HepG2 (cell line): ENCODE measurements at places on chromosomes 13 and 19. TPM values are rescaled to one million over a fixed set of nuclear protein-coding genes. Genes with fewer than 3 reads are reported as not detected.
A peak's percentile ranks its signal among the peaks of the same experiment; 100 is the strongest.

DNA sequence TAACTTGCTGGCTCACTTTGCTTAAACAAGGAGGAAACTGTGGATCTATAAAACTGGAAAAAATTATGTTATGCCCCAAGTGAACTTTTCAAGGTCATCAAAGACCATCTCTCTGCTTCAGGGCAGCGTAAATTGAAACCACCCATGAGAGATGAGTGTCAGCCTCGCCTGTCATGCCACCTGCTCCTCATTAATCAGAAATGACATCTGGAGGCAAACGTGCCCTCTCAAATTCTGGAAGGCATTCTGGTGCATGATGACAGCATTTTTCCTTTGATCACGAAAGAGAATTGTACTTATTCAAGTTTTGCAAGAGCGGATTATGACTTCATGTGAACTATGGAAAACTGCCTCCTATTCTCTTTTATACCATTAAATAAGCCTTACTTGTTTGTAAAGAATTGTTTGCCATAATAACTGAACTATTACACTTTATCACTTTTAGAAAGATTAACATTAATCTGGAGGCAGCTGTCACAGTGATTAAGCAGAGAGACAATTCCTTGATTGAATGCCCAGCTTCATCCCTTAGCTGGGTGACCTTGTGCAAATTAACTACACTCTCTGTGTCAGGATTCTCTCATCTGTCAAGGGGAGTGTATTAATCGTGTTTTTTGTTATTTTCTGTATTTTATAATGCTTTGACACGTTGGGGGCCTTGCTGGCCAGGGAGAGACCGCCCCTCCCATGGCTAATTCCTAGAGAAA lies 17.0 kb upstream of the SACS start:
- no peaks in the 10 kb centered on the region for H3K27me3 ChIP-seq
- H3K4me3 ChIP-seq: no peak overlapping the region
- H3K36me3 ChIP-seq: no peaks in the 10 kb centered on the region

GRCh38 chr19:9917321-9917720 lies 19.0 kb downstream of the OLFM2 start:
- H3K4me1 ChIP-seq: peaks cover 4% of the 10 kb centered on the region; the same call in 1 of the 2 replicates
- H3K4me3 ChIP-seq: no peak overlapping the region
- H3K36me3 ChIP-seq: no peaks in the 10 kb centered on the region
- no peak overlapping the region for H3K27ac ChIP-seq
- peak; percentile 51 for DNase-seq

DNA sequence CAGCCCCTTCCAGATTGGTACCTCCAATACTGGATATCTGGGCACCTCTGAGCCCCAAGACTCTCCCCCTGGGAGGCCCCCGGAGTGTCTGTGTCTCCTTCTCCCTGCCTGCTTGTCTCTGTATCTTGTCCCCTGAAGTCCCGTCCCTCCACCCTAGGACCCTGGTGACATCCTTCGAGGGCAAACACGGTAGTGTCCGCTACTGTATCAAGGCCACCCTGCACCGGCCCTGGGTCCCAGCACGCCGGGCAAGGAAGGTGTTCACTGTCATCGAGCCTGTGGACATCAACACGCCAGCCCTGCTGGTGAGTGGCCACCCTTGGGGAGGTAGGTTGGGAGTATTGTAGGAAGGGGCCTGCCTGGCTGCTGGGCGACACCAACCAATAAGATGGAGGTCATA lies 844 bp downstream of the ARRDC2 start:
- DNase-seq: no peak
- H3K27ac ChIP-seq: no peak overlapping the region
- peak overlapping the region; percentile 43; the same call in 1 of the 2 replicates for H3K4me3 ChIP-seq
- peaks cover 5% of the 10 kb centered on the region for H3K36me3 ChIP-seq
- no peaks in the 10 kb centered on the region for H3K27me3 ChIP-seq

- no peak for DNase-seq
- H3K27ac ChIP-seq: no peak overlapping the region
- H3K36me3 ChIP-seq: no peaks in the 10 kb centered on the region
- no peak overlapping the region; the same call in 1 of the 2 replicates for H3K4me3 ChIP-seq
- no peaks in the 10 kb centered on the region for H3K27me3 ChIP-seq
Measured at GRCh38 chr19:49339301-49340068, 4.3 kb downstream of the CD37 start.

GRCh38 chr19:52646571-52647217 lies 8.5 kb upstream of the ZNF83 start:
- no peak for DNase-seq
- H3K4me3 ChIP-seq: no peak overlapping the region
- H3K4me1 ChIP-seq: no peaks in the 10 kb centered on the region
- H3K27me3 ChIP-seq: no peaks in the 10 kb centered on the region

GRCh38 chr13:44169018-44169911 lies 204.4 kb upstream of the SERP2 start:
- H3K4me3 ChIP-seq: no peak overlapping the region
- H3K27ac ChIP-seq: no peak overlapping the region
- H3K27me3 ChIP-seq: no peaks in the 10 kb centered on the region
- H3K36me3 ChIP-seq: no peaks in the 10 kb centered on the region
- DNase-seq: no peak

- H3K36me3 ChIP-seq: no peaks in the 10 kb centered on the region
- H3K27me3 ChIP-seq: no peaks in the 10 kb centered on the region
- no peaks in the 10 kb centered on the region for H3K4me1 ChIP-seq
- H3K4me3 ChIP-seq: no peak overlapping the region
Measured at GRCh38 chr13:23087880-23088279, 92.9 kb upstream of the SGCG start.

- DNase-seq: no peak
- H3K4me3 ChIP-seq: peak overlapping the region; percentile 16; the same call in 1 of the 2 replicates
- H3K27me3 ChIP-seq: no peaks in the 10 kb centered on the region
- no peak overlapping the region for H3K27ac ChIP-seq
- H3K4me1 ChIP-seq: peaks cover 46% of the 10 kb centered on the region
- no peaks in the 10 kb centered on the region for H3K36me3 ChIP-seq
Measured at GRCh38 chr19:11736696-11737095, 2.0 kb downstream of the ZNF823 start.

DNA sequence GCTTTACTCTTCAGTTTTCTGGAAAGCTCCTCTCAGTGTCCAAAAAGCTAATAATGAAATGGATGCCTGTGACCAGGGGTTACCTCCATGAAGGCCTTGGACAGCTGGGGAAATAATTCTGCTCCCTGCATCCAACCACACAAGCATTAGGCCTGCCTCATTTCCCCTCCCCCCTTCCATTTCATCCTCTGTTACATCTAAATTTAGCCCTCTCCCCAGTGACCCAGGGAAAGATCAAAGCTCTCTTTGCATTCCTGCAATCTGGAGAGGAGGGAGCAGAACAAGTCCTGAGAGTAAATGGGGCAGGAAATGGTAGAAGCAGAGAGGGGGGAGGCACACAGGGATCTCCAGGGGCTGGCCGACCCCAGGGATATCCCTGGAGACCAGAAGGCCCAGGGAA lies 452.7 kb downstream of the TSHZ3 start:
- no peaks in the 10 kb centered on the region for H3K27me3 ChIP-seq
- no peak overlapping the region for H3K4me3 ChIP-seq
- H3K27ac ChIP-seq: no peak overlapping the region
- no peaks in the 10 kb centered on the region for H3K4me1 ChIP-seq

DNA sequence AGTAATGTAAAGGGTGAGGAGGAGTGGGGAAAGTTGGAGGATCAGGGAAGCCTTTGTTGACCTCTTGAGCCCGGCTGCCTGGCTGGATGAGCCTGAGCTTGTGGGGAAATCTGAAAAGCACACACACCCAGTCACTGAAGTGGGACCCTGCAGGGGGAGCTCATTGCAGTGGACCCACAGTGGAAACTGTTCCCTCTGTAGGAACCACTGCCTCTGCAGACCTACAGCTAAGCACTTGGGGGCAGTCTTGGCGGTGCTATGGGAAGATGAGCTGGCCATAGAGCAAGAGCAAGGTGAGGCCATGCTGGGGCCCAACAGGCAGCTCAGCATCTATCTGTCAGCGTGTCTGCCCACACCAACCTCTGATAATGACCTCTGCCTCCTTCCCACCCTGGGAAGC lies 294.8 kb downstream of the TSHZ3 start:
- no peaks in the 10 kb centered on the region for H3K36me3 ChIP-seq
- H3K27me3 ChIP-seq: no peaks in the 10 kb centered on the region

GRCh38 chr19:39497701-39497995 lies 1.1 kb upstream of the DLL3 start:
- no peak overlapping the region for H3K27ac ChIP-seq
- no peak overlapping the region for H3K4me3 ChIP-seq
- no peak for DNase-seq
- peaks cover 24% of the 10 kb centered on the region for H3K4me1 ChIP-seq

DNA sequence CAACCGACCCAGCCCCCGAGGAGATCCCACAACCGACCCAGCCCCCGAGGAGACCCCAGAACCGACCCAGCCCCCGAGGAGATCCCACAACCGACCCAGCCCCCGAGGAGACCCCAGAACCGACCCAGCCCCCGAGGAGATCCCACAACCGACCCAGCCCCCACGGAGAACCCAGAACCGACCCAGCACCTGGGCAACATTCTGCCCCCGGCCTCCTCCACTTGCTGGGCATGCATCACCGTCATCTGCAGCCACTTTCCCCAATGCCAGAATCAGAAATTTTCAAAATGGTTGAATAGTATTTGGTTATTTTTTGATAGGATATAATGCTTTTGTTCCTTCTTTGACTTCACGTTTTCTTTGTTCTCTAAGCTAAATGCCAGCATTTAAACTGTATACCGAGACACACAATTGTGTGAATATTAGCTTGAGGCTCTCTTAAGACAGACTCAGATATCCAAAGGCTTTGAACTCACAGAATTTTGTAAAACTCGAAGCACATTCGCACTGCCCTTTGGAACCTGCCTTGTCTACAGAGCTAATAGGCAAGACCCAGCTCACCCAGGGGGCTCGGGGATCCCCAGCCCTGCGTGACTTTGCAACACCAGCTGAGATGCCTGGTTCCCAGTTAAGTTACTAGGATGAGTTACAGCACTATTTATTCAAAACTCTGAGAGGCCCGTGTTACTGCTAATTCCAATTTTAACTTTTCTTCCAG lies 15.5 kb upstream of the RASA3 start:
- no peaks in the 10 kb centered on the region for H3K4me1 ChIP-seq
- H3K27me3 ChIP-seq: peaks cover 55% of the 10 kb centered on the region; the same call in 2 of the 3 replicates
- no peak for DNase-seq
- no peak overlapping the region for H3K4me3 ChIP-seq

- peaks cover 9% of the 10 kb centered on the region for H3K27me3 ChIP-seq
- H3K4me3 ChIP-seq: no peak overlapping the region
- DNase-seq: no peak
- H3K4me1 ChIP-seq: peaks cover 14% of the 10 kb centered on the region
Measured at GRCh38 chr19:40550951-40551350, 25.7 kb upstream of the SHKBP1 start.

DNA sequence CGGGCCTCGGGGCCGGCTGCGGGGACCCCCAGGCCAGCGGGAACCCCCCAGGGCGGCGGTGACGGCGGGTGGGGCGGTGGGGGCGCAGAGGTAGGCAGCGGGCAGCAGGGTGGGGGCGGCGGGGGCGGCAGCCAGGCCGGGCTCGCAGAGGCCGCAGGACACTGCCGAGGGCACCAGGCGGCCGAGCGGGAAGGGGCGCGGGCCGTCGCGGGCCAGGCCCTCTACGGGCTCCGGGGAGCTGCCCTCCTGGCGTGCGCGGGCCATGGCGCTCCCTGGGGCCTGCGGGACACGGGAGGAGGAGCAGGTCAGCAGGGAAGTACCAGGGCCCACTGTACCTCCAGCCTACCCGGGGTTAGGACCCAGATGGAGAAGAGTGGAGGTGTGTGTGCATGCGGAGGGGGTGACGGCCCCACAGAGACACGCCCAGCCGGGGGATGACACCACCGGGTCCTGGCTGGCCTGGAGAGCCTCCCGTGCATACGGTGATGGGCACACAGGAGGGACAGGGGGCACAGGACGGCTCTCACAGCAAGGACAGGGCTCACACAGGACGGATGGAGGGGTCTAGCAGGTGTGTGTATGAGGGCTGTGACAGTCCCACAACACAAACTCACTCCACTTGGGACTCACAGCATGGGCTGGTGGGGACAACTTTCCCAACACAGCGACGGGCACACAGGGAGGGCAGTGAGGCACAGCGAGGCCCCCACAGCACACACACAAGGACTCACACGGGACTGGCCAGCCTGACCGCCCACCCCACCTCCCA lies 2.6 kb downstream of the BBC3 start:
- H3K4me3 ChIP-seq: peak overlapping the region; percentile 95
- H3K36me3 ChIP-seq: peaks cover 5% of the 10 kb centered on the region
- peaks cover 42% of the 10 kb centered on the region for H3K4me1 ChIP-seq
- peak; percentile 69 for DNase-seq

- H3K36me3 ChIP-seq: peaks cover 27% of the 10 kb centered on the region
- no peaks in the 10 kb centered on the region for H3K4me1 ChIP-seq
- no peaks in the 10 kb centered on the region for H3K27me3 ChIP-seq
- no peak for DNase-seq
- H3K4me3 ChIP-seq: no peak overlapping the region
Measured at GRCh38 chr19:18456974-18457373, 19.0 kb upstream of the ISYNA1 start.

DNA sequence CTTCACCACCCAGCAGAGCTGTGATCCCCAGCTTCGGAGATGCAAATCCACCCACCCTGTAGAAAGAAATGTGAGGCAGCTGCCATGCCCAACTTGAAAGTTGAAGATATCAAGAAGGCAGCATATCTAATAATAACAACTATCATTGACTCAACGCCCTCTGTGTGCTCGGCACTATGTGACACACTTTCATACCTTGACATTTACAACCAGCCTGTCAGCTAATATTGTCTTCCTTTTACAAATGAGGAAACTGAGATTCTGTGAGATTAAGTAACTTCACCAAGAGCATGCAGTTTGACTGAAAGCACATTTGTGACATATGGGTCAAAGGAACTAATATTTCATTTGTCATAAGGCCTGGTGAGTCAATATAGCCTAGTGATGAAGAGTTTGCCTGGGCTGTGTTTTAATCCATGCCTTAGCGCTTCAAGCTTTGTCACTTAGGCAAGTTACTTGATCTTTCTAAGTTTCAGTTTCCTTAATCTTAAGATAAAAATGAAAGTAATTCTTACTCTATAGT lies 137.0 kb downstream of the FLT1 start:
- no peaks in the 10 kb centered on the region for H3K36me3 ChIP-seq
- DNase-seq: no peak
- no peak overlapping the region for H3K27ac ChIP-seq
- no peak overlapping the region for H3K4me3 ChIP-seq
- peaks cover 10% of the 10 kb centered on the region; the same call in 1 of the 3 replicates for H3K27me3 ChIP-seq

DNA sequence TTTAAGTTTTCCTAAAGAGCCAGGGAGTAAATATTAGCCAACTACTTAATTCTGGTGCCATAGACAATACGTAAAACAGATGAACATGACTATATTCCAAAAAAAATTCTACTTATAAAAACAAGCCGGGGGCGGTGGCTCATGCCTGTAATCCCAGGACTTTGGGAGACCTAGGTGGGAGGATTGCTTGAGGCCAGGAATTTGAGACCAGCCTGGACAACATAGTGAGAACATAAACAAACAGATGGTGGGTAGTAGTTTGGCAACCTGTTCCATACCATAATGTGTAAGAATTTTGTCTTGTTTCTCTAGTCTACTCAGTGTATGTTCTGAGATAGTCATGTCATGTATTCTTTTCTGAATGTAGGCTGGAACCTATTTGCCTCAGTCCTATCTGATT lies 25.4 kb downstream of the ITM2B start:
- no peaks in the 10 kb centered on the region for H3K27me3 ChIP-seq
- DNase-seq: no peak
- H3K4me3 ChIP-seq: no peak overlapping the region
- H3K4me1 ChIP-seq: peaks cover 50% of the 10 kb centered on the region
- peak overlapping the region; percentile 52 for H3K27ac ChIP-seq

- peaks cover 74% of the 10 kb centered on the region for H3K4me1 ChIP-seq
- no peaks in the 10 kb centered on the region for H3K27me3 ChIP-seq
- peak overlapping the region; percentile 86; the same call in 1 of the 2 replicates for H3K4me3 ChIP-seq
- H3K36me3 ChIP-seq: no peaks in the 10 kb centered on the region
Measured at GRCh38 chr19:14115756-14116155, 1.8 kb downstream of the PRKACA start.

TNNT1 gene
- total RNA-seq: 1.3 and 1.4 TPM in 2 replicates

HCST gene
- 0.24 TPM in 1 of 2 replicates, not detected in the other for total RNA-seq

APOC4 gene
- 0.46 TPM in 1 of 2 replicates, not detected in the other for total RNA-seq

ZNF285 gene
- 1.7 and 3.2 TPM in 2 replicates for total RNA-seq

NFILZ gene
- not detected in 2 replicates for total RNA-seq

MTUS2 gene
- total RNA-seq: not detected in 2 replicates

DGKH gene
- 0.06 and 0.13 TPM in 2 replicates for total RNA-seq

LILRA1 gene
- not detected in 2 replicates for total RNA-seq
